SW480 (cell line): ENCODE measurements at places on chromosomes 3 and 15.

DNA sequence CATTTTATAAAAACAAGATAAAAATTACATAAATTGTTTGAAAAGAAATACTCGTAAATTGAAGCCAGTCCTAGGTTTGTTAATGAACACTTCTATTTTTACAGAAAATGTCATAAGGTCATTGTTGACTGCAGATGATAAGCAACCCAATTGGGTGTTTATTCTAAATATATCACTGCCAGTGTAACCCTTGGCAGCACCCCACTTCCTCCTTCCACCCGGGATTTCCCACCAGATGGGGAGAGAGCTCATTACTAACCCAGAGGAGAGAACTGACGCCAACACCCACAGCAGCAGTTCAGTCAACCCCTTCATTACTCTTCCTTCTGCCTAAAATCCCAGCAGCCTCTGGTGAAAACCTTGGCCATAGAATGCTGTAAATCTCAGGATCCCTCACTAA, 307.6 kb downstream of the GAP43 start:
- no peak for DNase-seq

DNA sequence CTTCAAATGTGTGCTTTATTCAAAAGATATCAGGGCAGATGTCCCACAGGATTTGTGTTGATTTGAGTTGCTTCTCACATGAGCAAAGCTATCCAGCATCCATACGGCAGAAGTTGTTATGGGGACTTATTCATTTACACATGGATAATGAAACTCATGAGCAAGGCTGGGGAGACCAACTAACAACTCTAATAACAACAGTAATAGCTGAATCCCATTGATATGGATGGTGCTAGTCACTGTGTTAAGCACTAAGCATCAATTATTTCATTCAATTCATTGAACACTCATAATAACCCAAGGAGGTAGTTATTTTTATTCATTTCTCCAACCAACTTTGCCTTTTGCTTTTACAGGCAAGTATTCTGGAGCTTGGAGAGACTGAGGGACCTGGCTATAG, 1094.2 kb upstream of the CFAP20DC start:
- DNase-seq, result no peak

- DNase-seq, result no peak
Observed at GRCh38 chr3:190581041-190581541, 67.2 kb downstream of the IL1RAP start.

DNA sequence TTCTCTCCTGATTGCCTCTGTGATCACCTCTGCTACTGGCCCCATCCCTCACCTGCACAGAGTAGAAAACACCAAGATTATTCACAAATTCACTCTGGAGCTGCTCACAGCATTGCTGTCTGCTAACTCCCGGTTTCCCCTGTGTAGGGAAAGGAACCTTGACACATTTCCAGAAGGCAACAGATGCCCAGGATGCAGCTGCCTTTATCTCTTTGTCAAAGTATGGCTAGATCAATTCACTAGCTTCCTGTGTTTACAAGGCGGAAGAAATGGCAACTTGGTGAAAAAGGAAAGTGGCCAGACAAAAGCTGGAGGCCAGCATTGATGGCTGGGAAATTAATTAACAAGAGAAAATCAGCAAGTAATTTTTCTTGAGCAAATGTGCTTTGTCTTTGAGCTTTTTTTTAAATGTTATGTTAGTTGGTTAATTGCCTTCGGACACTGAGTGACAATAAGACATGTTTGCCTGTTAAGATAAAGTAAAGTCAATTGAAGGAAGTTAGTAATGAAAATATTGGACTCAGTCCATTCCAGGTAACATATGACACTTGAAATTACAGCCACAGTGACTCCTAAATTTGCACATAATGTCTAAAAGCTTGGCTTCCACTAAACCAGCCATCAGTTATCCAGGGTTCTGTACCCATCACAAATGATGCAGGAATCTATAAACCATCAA, 394.6 kb upstream of the IL12A start:
- no peak for DNase-seq

DNA sequence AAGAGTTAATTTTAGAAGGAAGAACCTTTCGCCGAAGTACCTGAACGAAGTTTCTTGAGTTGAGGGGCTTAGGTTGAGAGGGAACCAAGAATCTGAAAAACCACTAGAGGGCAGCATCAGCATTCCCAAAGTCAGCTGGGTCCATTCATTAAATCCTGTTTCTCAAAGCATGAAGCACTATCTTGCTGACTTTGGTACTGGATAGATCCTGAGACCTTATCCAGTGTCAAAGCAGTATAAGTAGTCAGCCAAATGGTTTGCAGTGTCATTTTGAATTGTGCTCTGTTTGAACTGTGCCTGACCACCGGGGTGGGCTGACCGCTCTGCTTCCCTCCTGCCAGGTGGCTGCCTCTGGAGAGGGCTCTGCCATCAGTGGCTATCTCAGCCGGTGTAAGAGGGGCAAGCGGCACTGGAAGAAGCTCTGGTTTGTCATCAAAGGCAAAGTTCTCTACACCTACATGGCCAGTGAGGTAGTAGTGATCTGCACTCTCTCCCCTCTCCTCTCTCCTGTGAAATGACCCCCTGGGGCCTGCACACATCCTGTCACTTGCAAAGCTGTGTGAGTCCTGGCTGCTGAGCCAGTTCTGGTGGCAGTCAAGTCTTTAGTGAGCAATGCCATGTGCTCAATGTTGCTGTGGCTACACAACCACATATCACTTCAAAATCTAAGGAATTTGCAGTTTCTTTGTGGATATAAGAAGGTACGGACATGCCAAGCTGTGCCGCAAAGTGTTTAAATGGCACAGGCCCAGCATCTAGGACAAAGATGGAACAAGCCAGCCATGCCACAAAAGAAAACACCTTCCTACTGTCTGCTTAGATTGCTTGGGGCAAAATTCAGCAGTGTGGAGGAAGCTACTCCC, 21.4 kb upstream of the NR2C2 start:
- DNase-seq, result peak; percentile 30

- DNase-seq, result no peak
Observed at GRCh38 chr3:124092811-124093210, 100.9 kb upstream of the ROPN1 start.

- no peak for DNase-seq
Observed at GRCh38 chr3:153130312-153130977, 31.6 kb upstream of the RAP2B start.

- no peak for DNase-seq
Observed at GRCh38 chr3:61580982-61581643, 19.7 kb downstream of the PTPRG start.

- DNase-seq, result no peak
Observed at GRCh38 chr15:73747847-73748590, 5.1 kb downstream of the INSYN1 start.

DNA sequence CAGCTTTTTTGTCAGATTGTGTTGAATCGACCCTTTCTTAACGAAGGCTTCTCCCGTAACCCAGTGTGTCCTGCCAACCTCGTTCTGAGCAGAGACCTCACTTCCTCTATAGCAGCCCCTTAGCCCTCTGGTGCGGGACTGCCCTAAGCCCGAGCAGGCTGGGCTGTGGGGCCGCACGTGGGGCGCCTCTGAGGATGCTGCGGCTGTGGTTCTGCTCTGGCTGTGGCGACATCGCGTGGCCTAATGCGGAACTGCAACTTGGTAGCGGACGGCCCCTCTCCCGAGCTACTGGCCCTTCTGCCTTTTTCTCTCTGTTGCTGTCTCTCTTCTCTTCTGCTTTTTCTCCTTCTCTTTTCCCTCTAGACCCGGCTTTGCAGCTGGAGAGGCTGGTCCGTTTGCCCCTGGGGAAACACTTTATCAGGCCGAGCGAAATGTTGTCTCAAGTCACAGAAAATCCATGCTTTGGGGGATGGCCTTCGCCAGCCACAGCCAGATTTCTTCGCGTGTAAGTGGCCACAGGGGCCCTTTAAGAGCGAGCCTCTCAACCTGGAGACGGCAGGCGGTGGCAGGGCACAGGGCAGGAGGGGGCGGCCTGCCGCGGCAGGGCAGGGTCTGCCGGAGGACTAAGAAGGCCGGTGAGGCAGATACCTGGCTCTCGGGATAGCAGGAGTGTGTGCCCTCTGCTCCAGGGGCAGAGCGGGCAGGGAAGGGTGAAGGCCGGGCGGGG, 19.4 kb upstream of the KIF23 start:
- DNase-seq, result peak; percentile 43

- DNase-seq, result no peak
Observed at GRCh38 chr15:50227076-50227475, 38.5 kb downstream of the HDC start.

DNA sequence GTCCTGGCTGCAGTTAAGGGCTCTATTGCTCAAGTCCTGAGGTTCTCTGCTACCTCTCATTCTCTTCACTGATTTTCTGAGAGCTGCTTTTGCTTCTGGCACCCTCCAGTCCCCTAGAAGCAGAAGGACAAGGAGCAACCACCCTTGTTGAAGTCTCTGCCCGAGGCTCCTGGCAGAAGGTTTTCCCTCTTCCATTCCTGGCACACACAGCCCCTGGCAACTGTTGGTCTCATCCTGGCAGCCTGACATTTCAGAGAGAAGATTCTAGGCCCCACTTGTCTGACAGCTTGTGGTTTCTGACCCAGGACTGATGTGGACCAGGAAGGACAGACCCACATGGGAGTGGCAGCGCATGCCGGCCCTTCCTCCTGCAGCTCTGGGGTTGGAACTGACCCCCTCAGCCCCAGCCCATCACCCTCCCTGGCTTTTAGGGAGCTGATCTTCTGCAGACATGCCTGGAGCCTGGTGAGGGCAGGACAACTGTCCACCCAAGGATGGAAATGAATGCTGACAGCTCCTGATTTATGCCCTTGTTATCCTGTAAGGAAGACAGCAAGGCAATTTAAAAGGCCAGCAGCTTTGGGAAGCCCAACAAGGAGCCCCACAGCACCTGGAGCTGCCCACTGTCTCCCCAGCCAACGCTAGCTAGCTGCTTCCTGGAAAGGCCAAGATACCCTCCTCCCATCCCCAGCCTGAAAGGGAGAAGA, 13.0 kb upstream of the NTRK3 start:
- DNase-seq, result no peak

DNA sequence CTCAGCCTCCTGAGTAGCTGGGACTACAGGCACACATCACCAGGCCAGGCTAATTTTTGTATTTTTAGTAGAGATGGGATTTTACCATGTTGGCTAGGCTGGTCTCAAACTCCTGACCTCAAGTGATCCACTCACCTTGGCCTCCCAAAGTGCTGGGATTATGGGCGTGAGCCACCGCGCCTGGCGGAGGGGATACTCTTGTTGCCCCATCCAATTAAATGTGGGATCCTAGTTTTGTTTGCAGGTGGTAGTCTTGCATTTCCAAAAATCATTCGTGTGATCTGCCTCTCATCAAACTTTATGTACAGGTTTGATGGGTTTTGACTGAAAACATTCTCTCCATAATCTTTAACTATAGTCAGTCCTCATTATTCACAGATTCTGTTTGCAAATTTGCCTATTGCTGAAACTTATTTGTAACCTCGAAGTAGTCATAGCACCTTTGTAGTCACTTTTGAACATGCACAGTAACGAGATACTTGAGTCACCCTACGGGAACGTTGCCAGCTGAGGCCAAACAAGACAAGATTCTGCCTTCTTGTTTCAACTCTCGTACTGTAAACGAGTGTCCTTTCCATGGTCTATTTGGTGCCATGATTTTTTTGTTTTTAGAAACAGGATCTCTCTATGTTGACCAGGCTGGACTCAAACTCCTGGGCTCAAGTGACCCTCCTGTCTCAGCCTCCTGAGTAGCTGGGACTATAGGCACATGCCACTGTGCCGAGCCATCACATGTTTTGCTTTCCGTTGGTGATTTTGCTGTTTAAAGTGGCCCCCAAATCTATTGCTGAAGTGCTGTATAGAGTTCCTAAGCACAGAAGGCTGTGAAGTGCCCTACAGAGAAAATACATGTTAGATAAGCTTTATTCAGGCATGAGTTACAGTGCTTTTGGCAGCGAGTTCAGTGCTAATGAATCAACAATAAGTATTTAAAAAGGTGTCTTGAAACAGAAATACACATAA, 8.1 kb upstream of the MAPK6 start:
- DNase-seq, result no peak

DNA sequence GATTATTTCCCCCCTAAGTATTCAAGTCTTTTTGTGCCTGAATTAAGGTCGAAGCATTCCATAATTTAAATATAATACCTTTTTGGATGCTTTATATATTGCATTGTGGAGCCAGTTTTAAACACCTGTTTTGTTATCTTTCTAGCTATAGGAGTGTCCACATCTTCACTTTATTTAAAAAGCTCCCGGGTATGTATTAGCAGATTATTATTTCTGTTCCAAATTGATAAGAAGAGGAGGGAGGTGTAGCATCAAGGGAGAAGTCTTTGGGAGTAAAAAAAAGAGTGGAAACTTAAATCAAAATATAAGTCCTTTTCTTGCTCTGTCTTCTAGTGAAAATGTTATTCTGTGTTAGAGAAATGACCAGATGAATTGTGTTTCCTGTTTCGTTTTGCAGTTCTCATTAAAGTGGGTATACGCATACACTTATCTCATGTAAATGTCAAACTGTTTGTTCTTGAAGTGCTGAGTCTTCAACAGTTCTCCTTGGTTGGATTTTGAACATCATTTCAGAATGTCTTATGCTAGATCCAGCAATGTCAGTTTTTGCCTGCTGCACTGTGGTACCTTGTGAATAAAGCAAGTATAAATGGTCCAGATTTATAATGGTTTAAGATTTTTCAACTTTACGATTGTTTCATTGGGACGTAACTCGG, 105.8 kb downstream of the FNDC3B start:
- DNase-seq, result no peak

DNA sequence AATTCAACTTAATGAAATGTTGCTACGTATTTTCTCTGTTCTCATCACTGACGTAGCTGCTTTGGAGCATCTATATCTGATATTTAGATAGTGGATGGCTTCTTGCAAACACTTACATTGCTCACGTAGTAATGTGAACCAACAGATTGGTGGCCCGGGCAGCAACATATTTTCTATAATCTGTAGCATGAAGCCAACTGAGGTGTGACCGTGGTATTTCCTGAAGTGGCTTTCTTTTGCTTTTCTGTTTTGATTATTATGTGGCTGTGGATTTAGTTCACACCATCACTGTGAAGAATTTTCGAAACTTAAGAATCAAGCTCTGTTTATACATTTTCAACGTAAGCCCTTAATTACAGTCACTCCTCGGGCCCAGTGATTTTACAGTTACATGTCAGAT, 288.5 kb downstream of the LPP start:
- no peak for DNase-seq

- no peak for DNase-seq
Observed at GRCh38 chr3:58167431-58168351, 43.1 kb downstream of the DNASE1L3 start.

GRCh38 chr3:100354850-100355249, 20.3 kb downstream of the NIT2 start:
- no peak for DNase-seq

DNA sequence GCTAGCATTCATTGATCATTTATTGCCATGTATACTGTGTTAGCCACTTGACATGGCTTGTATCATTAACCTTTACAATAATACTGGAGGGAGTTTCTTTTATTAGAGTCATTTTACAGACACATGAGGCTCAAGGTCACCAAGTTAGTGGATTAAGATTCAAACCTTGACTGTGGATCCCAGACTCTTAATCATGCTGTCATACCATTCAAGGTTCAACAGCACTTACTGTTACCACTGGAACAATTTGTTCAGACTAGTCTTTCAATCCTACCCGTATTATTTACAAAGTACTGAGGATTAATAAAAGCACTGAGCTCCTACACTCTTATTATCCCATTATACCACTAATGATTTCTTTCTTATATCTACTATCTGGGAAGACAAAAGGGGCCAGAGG, 1.2 kb downstream of the COX17 start:
- DNase-seq, result no peak

- DNase-seq, result no peak
Observed at GRCh38 chr15:31235311-31236183, 91.1 kb upstream of the KLF13 start.
